ENCODE measurements at places on chromosomes 12 and 14.

- DNase-seq, result no peak
These were observed 10.5 kb upstream of the NID2 start for GRCh38 chr14:52079239-52079959.

GRCh38 chr14:98937021-98937420 is 335.0 kb downstream of the BCL11B start:
- no peak for DNase-seq

- no peak for DNase-seq
These were observed 15.2 kb upstream of the CLIP1 start for GRCh38 chr12:122437656-122438121.

- no peak for DNase-seq
These were observed 88.6 kb downstream of the RAD51B start for GRCh38 chr14:67908052-67908754.

DNA sequence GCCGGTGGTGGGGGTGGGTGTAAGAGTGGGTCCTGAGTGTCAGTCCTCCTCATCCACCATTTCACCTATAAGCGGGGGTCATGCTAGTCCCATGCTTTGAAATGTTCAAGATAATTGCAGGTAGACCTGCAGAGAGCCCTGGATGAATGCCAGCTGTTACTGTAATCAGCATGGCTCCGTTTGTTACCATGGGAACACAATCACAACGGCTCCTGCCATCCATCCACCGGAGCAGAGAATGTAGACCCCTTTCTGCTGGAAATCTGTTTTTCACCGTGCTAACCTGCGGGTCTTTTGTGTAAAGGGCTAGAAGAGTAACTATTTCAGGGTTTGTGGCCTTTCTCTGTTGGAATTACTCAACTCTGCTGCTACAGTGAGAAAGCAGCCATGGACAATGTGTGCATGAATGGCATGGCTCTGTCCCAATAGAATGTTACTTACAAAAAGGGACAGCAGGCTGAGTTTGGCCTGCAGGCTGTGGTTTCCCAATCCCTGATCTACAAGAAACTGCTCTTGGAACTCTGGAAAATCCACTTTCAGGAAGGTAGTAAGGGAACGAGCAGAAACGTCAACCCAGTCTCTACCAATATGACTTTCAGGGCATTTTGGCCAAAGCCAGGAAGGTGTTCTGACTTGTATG is 36.1 kb downstream of the KCTD10 start:
- DNase-seq, result no peak

DNA sequence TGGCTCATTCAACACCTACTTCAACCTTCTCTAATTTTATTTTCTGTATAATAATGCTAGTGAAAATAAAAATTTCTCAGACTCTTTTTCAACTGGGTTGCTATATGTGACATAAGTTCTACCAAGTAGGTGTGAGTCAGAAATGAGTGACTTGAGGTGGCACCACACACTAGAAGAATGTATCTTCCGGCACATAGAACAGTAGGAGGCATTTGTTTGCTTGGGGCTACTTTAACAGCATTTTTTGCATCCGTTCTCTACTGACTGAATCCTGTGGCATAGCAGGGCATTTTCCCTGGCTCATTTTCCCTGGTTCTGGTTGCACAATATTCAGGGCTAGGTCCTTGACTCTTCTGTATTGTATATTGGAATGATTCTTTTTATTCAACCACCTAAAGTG is 194.0 kb upstream of the SLC16A7 start:
- no peak for DNase-seq

GRCh38 chr12:97899529-97899928 is 436.9 kb downstream of the RMST start:
- no peak for DNase-seq

GRCh38 chr14:104681689-104682074 is 7.7 kb upstream of the INF2 start:
- DNase-seq, result no peak

DNA sequence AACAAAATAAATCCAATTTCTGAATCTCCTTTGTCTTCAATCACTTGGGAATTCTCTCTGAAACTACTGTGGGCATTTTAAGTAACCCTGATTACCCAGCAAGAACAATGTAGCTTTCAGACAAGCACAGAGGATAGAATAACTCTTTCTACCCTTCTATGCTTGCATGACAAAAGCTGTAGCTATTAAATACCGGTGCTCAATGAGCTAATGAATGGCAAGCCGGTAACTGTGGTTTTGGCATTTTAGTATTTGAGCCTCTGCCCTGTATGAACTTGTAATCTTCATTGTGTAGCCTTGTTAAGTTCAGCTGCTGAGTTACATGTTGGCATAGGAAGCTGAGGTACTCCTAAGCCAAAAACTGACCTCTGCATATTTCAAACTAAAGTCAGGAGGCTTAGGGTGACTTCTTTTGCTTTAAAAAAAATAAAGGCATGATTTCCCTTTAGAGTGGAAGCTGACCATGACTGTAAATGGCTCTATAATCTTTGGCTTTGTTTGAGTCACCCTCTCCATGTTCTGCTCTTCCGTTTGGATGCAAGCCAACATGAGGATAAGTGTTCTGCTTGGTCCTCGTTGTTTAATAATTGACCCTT is 171.0 kb upstream of the HIF1A start:
- no peak for DNase-seq

- no peak for DNase-seq
These were observed 18.5 kb upstream of the PMCH start for GRCh38 chr12:102215992-102216691.

GRCh38 chr12:52335598-52336262 is 14.5 kb upstream of the KRT83 start:
- DNase-seq, result no peak

GRCh38 chr12:2795291-2796186 is 769 bp downstream of the FKBP4 start:
- DNase-seq, result peak; percentile 25

GRCh38 chr12:110223777-110224378 is 57.2 kb upstream of the ATP2A2 start:
- no peak for DNase-seq

DNA sequence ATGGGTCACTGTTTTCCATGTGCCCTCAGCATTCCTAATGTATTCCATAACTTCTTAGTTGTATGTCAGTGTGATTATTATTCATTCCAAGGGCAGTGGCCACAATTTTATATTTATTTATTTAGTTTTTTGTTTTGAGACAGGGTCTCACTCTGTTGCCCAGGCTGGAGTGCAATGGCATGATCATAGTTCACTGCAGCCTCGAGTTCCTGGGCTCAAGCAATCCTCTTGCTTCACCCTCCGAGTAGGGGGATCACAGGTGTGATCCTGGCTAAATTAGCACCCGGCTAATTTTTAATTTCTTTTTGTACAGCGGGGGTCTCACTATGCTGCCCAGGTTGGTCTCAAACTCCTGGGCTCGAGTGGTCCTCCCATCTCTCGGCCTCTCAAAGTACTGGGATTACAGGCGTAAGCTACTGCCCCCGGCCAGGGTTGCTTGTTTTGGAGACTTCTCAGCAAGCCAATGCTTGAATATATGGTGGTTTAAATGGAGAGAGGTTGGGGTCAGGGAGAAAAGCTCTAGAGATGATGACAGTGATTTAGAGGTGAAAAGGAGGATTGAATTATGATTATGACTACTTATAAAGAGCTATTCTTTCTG is 7.6 kb downstream of the GPRC5A start:
- no peak for DNase-seq

DNA sequence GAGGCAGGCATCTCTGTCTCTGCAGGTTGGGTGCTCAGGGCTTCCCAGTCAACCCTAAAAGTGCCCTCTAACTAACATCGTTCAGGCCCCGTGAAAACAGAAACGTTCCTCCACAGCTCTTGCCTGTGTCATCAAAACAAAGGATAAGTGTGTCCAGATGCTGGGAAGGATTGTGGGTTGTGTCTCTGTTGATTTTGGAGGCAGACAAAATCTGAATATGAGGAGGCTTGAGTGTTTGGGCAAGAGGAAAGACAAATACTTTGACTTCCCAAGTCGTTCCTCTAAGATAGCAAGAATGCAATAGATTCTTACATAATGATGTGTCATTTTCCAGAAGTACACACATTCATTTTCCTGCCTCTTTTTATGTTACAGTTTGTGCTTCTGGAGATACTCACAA is 52.9 kb downstream of the SERPINA3 start:
- DNase-seq, result no peak

GRCh38 chr14:105187935-105188524 is 6.9 kb upstream of the NUDT14 start:
- DNase-seq, result no peak

DNA sequence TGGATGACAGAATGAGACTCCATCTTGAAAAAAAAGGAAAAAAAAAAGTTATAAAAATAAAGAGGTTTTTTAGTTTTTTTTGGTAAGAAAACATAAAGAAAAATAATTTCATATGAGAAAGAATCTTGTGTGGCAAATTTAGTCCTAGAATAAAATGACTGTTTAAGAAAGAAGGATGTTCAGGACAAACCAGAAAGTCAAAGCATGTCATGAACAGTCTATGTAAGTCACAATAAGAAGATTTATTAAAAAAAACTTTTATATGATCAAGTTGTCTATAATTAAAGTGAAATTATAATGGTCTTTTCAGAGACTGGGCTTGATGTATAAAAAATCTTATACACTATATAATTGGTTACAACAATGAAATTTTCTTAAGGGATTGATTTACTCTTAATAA is 68.1 kb upstream of the HECTD1 start:
- DNase-seq, result no peak

- DNase-seq, result no peak
These were observed 62.8 kb downstream of the LIN52 start for GRCh38 chr14:74147571-74147970.

DNA sequence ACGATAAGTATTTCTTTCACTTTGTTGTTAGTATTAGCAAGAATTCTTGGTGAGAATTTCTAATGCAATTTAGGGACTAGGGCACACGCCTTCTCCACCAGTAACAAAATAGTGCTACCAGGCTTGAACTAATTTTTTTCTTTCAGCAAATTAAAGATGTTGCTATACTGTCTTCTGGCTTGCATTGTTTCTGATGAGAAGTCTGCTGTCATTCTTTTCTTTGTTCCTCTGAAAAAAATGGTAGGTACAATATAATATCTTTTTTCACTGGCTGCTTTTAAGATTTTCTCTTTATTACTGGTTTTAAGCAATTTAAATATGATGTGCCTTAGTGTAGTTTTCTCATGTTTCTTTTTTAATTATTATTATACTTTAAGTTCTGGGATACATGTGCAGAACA is 171.2 kb downstream of the PCNX1 start:
- no peak for DNase-seq

DNA sequence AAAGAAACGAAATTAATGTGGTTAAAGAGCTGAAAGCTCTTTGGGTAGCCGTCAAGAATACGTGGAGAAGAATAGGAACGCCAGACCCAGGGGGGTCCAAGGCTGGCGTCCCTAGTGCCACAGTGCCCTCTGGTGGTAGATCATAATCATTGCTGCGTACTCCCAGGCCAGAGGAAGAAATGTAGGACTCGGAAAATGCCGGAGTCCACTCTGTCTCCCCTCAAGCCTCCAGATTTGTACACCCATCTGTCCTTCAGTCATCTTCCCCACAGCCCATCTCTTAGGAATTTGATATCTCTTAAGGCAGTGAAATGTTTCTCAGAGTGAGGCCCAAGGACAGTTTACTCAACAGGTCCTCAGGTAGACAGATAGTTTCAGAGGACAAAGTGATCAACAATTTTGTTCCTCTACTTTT is 25.4 kb upstream of the PLEKHG6 start:
- DNase-seq, result peak; percentile 46

- no peak for DNase-seq
These were observed 21.8 kb upstream of the EIF2B2 start for GRCh38 chr14:74980731-74981461.

DNA sequence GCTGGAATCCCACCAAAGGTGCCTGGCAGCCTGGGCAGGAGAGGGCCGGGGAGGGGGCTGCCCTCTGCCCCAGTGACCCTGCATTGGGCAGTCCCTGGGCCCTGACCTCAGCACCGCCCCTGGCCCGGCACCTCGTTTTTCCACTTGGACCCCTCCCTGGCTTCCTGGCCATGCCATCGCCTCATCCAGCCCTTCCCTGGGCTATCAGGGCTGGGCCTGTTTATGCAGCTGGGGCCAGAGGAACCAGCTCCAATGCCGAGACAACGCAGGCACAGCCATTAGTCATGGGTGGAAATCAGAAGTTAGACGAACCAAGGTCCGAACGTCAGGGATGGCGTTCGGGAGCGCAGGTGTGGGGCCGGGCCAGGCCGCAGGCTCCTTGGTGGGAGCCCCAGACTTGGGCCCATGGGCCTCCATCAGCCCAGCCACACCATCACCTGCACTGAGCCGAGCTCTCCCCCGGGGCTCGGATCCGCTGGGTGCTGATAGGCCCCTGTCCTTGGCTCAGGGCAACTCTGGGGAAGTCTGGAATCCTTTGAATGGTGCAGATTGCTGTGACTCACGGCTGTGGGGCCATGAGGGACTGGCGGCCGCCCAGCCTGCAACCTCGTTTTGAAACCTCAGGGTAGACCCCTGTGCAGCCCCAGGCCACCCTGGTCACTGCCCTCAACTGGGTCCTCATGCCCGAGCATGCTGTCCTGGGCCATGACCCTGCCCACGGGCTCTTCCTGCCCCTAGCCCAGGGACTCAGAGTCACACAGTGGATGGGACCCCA is 169.4 kb downstream of the KIF26A start:
- DNase-seq, result no peak

- no peak for DNase-seq
These were observed 146.5 kb downstream of the SAMD4A start for GRCh38 chr14:54713379-54713778.

- no peak for DNase-seq
These were observed 468.3 kb downstream of the AACS start for GRCh38 chr12:125533434-125534029.

- peak; percentile 52 for DNase-seq
These were observed 568 bp downstream of the PPM1A start for GRCh38 chr14:60249321-60250256.

GRCh38 chr12:125540580-125541204 is 475.5 kb downstream of the AACS start:
- DNase-seq, result no peak

DNA sequence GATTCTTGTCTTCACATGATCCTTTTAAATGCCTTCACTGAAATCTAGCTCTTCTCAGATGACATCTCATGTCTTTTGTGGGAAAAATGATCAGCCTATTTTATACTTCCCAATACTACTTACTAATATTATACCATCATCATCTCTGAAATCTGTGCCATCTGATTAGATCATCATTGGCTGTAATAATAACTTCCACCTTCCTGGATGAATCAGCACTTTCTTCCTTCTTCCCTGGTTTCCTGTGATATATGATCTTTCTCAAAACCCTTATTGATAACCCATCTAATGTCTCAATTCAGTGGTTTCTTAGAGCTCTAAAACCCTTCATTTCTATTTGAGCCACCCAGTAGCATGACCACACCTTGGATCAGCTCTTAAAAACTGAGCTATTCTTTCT is 30.9 kb downstream of the GPR137C start:
- no peak for DNase-seq

GRCh38 chr12:95553197-95553943 is 2.1 kb upstream of the USP44 start:
- DNase-seq, result no peak

DNA sequence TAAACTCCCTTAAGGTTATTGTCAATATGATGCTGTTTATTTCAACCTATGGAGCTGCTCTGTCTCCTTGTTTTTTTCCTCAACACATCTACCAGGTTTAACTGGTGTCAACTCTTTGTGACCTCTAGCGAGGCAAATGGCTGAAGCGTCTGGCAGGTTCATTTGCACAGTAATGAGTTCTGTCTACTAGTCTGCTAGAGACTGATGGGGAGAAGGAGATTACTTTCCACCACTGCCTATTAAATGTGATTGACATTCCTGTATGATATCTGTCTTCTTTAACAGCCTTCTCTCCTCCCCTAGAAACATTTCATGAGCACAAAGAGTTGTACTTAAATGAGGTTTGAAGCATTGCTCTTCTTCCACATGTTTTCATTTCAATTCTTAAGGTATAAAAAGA is 253.7 kb downstream of the SLC6A15 start:
- DNase-seq, result no peak

Data from Jurkat, Clone E6-1 (cell line).